ENCODE measurements at places on chromosomes 4 and X.

DNA sequence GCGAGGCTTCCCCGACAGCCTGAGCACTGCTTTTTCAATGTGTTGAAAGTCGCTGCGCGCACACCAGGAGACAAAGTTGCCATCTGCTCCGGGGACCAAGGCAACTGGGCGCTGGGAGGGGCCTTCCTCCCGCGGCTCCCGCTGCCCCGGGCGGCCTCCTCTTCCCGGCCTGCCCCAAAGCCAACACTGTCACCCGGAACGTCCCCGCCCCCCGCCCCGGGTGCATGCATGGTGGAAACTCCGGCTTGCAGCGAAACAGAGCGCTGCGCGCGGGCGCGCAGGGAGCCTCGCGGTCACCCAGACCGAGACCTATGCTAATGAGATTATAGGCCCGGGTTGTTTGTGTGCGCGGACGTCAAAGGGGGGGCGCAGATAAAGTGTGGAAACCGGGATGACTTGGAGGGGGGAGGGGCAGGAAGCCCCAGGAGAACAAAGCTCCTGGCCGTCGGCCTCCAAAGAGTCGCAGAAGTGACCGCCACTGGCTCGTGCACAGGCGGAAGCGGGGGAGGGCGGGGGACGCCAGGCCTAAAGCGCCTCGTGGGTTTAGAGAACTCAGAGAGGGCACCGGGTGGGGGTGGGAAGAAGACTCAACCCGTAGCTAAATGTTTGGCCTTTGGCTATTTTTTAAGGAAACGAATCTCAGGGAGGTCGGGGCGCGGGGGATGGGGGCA lies 88.8 kb downstream of the BCOR start:
- peak; percentile 19 for DNase-seq

DNA sequence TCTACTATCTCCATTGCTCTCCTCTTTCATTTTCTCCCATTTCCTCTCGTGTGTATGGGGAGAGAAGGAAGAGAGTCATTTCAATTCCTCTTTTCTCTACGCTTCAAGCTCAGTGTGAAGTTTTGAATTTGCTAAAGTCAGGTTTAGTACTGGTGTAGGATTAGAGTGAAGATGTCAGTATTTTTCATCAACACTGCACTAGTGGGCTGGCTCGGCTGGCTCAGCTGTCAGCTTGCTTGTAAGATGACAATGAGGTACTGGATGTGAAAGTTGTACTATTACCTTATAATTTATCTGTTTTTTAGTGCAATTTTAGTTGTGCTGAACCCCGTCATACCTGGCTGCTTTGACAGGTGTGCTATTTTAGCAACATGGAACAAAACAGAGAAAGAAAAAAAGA lies 2.1 kb upstream of the SH2D1A start:
- DNase-seq = no peak

DNA sequence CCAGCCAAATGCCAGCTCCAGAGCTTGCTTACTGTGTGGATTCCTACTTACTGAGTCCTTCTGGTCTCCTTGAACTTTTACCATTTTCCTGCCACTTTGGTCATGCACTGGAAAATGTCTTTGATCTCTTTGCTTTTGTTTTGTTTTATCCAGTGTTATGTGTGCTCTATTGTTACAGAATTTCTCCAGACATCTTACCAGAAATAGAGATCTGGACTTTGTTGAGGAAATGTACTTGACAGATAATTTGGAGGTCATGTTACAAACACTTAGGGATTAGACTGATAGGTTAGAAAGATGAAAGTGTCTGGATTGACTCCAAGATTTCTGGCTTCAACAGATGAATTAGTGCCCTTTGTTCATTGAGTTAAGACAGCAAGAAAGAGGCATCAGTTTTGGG lies 5.7 kb upstream of the ZNF330 start:
- DNase-seq = no peak

GRCh38 chr4:121943941-121944340 lies 7.9 kb downstream of the TRPC3 start:
- no peak for DNase-seq

GRCh38 chr4:154184238-154184637 lies 307.4 kb downstream of the DCHS2 start:
- no peak for DNase-seq

DNA sequence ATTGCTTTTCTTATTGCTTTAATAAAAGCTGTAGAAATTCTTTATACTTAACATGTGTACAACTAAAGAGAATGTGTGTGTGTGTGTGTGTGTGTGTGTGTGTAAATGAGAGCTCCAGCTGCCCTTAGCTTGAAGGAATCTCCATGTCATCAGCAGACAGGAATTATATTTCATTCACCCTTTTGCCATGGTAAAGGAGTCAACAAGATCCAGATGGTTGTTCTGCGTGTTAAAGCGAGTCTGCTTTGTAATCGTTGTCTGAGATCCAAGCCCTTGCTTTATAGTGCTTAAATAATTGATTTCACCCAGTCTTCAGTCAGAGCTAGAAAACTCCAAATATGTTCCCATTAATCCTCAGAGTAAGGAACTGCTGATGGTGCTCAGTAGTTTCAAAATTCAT lies 285.5 kb downstream of the PDGFC start:
- peak; percentile 13 for DNase-seq

DNA sequence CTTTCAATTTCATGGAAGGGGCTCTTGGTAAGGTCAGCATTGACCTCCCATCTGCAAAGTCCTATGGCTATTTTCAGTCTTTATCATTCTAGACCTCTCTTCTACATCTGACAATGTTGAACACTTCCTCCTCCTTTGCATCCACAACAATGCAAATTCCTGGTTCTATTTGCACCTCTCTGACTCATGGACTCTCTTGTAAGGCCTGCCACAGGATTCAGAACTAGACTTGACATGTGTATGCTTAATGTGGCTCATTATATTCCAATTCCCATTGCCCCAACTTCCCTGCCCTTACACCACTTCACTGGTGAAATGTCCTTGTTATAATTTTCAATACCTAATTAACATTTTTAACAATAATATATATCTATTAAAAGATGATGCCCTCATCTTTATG lies 314.3 kb upstream of the FGF13 start:
- DNase-seq = no peak

DNA sequence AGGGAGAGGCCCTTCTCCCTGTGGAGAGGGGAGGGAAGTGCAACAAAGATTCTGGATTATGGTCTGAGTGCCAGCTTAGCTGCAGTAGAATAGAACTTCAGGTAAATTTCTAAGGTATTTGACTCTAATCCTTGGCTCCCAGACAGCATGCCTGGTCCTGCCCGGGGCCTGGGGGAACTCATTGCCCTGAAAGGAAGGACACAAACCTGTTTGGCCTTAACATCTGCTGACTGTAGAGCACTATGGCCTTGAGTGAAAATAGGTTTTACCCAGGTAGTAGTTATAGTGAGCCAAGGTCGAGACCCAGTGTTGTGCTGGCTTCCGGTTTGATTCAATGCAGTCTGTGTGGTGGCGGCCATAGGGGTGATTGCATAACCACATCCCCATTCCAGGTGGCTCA lies 64.4 kb downstream of the RPS6KA6 start:
- DNase-seq = no peak

GRCh38 chr4:84971319-84971932 lies 4.9 kb upstream of the WDFY3 start:
- DNase-seq = peak; percentile 6

DNA sequence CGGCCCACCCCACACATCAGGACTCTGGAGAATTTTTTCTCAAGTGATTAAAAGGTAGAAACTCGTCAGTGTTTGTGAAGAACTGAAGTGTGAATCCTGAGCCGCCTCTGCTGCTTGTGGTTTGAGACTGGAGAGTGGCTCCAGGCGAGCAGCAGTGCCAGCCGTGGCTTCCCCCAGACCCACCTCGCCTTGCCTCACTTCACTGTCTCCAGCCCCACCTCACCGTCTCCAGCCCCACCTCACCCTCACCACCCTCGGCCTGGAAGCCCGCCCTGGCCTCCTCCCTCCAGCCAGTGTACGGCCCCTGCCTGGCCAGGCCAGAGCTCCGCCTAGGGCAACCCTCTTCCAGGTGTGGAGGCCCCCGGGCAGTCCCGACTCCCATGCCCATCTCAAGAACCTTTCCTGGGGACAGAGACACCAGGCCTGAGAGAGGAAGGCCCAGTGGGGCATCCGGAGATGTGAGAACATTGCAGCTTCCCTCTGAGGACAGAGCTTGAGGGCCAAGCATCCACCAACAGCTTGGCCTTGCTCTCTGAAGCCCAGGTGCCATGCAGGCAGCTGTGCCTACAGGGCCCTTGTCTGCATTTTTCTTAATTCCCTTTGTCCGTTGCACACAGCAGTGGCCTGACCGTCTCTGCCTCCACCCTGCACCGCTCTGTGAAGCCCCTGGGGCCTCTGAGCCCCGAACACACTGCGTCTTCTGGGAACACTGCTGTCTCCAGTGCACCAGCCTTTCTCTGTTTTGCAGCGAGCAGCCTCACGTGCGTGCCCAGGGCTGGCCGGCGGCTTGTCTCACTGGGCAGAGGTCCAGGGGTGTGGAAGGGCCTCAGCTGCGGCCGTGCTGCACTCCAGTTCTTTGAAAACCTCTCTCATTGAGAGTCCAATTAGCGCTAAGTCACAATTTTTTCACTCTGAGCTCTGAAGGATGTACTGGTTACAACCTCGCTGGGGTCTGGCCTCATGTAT lies 13.8 kb downstream of the SH3BP2 start:
- no peak for DNase-seq

DNA sequence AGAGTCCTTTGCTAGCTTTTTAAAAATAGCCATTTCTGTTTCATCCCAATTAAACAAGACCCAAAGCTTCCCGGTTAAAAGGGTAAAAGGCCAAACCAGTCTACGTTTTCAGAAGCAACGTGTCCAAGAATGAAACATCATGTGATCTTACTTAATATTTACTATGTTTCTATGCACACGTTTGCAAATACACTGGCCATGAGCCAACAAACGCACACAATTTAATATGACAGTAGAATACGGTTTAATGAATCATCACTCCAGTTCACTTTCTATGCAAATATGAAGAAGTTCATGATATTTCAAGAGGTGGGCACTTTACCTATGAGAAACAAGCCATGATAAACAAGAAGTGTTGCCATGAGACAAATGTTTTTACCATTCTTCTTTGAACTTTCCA lies 4.3 kb downstream of the NR0B1 start:
- no peak for DNase-seq

GRCh38 chrX:48786825-48787504 lies 575 bp downstream of the GATA1 start:
- DNase-seq = no peak

- DNase-seq = no peak
Observed at GRCh38 chr4:20832826-20833225, 132.6 kb downstream of the PACRGL start.

DNA sequence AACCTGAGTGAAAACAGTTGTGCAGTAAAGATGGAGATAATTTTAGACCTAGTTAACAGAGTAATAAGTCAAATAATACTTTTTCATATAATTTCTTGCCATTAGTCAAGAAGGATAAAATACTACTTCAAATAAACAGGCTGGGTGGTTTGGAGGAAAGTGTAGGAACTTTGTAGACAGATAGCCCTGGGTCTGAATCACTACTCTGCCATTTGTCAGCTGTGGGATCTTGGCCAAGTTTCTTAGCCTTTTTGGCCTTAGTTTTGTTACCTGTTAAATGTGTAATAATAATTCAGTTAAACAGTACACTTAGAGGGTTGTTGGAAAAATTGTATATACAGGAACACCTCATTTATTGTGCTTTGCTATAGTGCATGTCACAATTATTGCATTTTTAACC lies 163.7 kb downstream of the NPNT start:
- DNase-seq = no peak

GRCh38 chr4:153081006-153081580 lies 123.2 kb upstream of the TRIM2 start:
- DNase-seq = no peak

- no peak for DNase-seq
Observed at GRCh38 chr4:99071159-99071558, 17.4 kb downstream of the ADH5 start.

DNA sequence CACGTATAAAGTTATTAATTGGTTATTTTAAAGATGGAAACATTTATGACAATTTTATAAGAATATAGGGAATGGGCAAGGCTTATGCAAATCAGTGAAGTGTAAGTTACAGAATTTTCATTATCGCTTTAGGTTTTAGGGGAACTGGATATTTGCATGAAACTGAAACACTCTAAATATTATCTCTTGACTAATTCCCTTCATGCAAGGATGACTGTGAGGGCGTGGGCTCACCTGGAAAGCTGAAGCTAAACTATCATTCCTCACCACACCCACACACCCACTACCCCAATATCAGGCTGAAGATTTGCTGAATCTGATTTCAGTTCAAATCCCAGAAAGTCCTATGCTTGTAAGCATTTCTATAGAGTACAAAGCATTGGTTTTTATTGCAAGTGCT lies 81.7 kb upstream of the ARHGAP24 start:
- no peak for DNase-seq

DNA sequence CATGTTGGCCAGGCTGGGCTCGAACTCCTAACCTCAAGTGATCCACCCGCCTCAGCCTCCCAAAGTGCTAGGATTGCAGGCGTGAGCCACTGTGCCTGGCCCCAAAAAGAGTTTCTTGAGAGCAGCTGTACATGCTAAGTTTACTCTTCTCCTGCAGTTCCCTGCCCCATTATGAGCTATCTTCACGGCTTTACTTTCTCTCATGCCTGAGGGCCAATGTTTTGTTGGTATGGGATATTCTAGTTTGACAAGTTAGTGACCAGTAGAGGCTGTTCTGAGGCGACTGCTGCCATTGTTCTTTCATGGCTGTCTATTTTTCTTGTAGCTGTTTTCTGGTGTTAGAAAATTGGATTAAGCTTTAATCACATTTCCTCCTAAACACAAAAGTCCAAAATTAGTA lies 78.0 kb upstream of the STX18 start:
- no peak for DNase-seq

GRCh38 chrX:105263801-105264200 lies 43.3 kb upstream of the TEX13A start:
- DNase-seq = no peak

- no peak for DNase-seq
Observed at GRCh38 chr4:41745292-41746024, 3.1 kb downstream of the PHOX2B start.

- DNase-seq = peak; percentile 68
Observed at GRCh38 chrX:148043271-148043855, 62.2 kb downstream of the FMR1NB start.

DNA sequence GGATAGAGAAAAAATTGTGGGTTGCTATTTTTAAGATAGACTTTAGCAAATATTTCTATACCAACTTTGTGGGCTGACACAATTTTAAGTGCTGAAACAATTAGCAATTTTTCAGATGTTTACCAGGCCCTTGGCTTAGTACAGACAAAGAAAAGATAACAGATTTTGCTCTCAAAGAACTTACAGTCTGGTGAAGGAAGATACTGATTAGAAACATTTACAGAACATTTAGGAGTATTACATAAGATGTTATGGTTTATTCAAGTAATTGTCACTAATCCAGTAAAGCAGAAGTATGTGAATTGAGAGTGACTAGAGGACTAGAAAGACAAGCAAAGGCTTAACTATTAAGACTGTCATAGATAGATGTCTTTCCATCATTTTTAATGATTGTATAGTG lies 35.3 kb upstream of the NDUFC1 start:
- no peak for DNase-seq

GRCh38 chr4:165343353-165344191 lies 16.1 kb downstream of the MSMO1 start:
- DNase-seq = no peak
